ENCODE measurements at places on chromosomes 2 and 18.

DNA sequence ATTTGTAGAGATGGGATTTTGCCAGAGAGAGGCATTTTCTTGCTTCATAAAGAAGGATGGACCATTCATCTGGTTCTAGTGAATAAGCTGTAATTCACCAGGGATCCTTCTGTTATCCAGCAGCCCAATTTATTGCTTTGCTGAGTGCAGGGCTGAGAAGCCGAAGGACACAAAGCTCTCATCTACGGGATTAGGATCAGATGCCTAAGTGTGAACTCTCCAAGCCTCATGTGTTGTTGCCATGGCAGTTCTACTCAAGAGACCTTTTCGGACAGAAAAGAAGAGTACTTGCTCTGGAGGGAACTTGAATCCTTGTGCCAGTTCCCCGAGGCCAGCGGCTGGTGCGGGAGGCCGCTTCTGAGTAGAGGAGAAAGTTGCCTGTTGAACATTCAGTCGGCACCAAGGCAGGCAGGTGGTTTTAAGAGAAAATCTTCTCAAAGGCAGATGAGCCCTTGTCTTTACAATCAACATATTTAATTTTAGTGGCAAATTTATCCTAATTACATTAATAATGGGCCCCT, 38.4 kb upstream of the MBP start:
- no peak for DNase-seq

DNA sequence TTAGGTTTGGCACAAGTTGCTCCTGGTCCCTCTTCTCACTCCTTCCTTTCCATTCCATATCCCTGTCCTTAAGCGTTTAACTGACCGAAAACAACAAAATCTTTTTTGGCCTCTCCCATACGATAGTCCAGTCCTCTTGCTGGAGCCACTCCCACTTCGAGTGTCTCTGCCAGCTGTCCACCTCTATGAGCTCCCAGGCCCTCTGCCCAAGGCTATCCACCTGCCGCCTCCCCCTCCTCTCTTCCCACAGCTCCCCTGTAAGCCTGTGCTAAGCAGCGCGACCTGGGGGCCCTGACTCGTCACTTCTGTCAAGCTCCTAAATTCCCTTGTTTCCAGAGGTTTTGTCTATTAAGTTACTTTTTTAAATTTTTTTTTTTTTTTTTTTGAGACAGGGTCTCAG, 47.0 kb upstream of the FOSL2 start:
- DNase-seq = no peak

DNA sequence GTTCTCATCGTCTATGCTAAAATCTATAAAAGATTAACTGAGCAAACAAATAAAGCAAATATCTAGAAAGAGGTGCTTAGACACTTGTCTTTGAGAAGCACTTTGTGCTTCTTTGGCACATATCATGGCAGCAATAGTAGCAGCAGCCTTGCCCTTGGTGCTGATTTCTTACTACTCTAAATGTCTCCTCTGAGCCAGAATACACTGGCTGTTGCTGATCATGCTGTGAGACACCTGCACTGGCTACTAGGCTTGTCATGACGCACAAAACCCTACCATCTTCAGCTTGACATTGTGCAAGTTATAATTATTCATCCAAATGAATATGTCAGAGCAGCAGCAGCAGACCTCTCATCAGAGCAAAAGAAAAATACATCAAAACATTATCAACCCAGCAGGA, 46.7 kb downstream of the FANCL start:
- DNase-seq = no peak

- no peak for DNase-seq
Measured at GRCh38 chr2:44974064-44974715, 32.7 kb downstream of the SIX3 start.

DNA sequence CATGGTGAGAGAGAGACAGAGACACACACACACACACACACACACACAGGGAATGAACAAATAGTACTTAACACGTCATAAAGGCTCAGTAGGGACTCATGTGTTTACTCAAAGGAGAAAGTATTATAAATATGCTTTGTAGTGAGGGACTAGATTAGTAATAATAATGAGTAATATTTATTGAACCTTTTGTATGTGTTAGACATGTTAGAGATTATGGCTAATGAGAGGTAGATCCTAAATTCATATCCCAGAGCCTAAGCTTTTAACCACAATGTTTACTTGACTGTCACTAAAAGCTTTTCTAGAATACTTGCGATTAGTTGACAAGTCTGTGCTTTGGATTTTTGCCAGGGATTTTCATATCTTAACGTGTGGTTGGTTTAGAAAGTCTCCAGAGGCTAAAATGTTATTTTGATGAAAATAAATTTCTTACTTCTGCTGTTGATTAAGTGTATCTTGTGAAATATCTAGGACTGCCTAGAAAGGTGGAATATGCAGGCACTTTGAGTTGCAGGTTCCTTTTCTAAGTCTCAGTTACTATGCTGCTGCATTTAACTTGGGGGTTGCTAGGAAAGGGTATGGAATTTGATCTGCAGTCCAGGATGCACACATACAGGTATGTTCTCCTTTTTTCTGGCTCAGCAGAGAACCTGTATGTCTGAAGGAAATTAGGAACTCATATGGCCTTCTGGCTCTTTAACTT, 64.5 kb downstream of the UBR3 start:
- no peak for DNase-seq

DNA sequence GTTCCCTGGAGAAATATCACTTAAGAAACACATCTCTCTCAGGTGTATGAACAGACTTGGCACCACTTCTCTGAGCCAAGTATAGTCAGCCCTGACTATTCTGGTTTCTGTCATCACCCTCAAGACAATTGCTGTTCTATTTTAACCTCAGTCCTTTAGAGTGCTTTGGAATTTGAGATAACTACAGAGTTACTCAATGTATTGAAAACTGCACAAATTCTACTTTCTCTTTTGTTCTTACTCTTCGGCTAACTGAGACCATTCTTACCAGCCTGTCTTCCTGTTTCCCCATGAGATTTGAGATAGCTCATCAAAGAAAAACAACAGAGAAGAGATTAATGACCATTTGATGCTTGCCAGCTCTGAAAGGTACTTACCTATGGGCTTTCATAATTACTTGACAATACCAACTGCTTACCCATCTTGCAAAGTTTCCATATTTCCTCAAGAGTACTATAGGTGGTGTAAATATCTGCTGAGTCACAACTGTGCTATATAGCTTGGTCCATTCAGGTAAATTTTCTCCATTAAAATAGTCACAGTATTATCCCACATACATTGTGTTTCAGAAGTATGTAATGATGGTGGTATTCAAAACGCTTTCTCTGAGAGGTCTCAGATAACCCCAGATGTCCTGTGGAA, 467.5 kb upstream of the CHST9 start:
- DNase-seq = no peak

GRCh38 chr2:143282684-143283083, 153.5 kb downstream of the ARHGAP15 start:
- DNase-seq = no peak

GRCh38 chr2:69616755-69617154, 26.8 kb downstream of the AAK1 start:
- DNase-seq = no peak

DNA sequence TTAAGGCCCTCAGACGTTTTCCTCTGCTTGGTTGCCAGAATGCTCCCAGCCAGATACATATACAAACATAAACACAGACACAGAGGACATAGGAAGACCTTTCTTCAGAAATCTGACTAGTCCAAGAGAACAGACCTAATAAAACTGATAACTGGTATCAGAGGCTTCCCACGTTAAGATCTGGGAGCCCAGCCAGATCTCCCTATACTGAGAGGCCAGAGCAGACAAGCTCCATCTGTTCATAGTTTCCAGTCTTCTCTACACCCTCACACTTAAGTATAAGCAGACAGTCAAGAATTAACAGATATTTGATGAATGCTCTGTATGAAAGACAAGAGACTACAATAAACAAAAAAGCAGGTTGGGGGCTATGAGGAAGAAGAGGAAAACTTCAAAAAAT, 240.5 kb upstream of the CHAC2 start:
- no peak for DNase-seq

GRCh38 chr2:202157211-202157990, 81.0 kb downstream of the SUMO1 start:
- no peak for DNase-seq

DNA sequence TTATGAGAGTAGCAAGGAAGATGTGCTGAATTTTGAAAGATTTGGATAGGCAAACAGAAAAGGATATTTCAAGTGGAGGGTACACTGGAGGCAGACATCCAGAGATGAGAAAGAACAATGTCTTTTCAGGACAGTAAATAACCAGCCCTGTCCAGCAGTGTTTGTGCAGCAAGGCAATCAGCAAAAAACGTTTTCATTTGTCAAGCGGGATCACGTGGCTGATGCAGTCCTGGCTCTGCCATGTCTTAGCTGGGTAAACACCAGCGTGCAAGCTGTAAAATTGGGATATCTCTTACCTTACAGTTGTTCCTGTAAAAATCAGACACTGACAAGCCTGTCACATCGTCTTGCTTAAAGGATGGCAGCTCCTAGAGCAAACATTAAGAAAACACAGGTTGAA, 67.8 kb downstream of the CWC22 start:
- DNase-seq = no peak

- no peak for DNase-seq
Measured at GRCh38 chr2:235116885-235117492, 165.2 kb downstream of the SH3BP4 start.

DNA sequence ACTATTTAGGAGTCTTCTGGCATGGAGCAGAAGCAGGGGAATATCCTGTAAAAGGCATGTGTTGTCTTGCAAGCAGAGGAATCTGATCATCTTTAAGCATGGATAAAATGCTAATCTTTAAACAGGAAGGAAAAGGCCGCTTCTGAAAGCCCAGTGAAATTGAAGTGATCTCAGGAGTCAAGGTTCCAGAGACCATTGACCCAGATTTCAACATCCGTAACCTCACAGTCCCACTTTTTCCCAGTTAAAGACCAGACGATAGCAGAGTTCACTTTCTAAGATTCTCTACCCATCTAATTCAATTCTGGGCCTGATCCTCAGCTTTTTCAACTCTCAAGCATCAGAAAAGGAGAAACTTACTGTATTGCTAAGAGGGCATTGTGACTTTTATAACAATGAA, 332.2 kb upstream of the LRP1B start:
- DNase-seq = no peak

DNA sequence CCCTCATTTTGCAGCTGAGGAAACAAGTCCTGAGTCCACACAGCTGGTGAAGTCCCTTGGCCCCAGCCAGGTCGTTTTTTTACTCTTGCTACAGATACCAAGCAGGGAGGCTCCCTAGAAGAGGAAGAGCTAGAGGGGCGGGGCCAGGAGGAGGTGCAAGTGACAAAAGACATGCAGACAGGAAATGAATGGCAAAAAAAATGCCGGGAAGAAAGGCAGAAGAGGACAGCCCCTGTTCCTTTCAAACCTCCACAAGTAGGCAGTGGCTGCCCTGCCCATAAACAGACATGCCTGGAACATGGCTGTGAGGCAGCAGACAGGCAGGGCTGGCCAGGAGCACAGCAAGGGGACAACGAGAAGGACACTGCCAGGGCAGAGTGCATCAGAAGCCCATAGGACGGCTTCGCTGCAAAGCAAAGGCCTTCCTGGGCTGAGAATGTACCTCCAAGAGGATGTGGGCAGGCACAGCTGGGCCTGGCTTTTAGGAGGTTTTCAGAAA, 108.7 kb downstream of the ZBTB7C start:
- DNase-seq = no peak

Measured in cortex of kidney (tissue), 1 donor.